ENCODE measurements at places on chromosomes 13 and 19.

GRCh38 chr13:113789167-113789566, 30.1 kb downstream of the TMEM255B start:
- no peak for DNase-seq

DNA sequence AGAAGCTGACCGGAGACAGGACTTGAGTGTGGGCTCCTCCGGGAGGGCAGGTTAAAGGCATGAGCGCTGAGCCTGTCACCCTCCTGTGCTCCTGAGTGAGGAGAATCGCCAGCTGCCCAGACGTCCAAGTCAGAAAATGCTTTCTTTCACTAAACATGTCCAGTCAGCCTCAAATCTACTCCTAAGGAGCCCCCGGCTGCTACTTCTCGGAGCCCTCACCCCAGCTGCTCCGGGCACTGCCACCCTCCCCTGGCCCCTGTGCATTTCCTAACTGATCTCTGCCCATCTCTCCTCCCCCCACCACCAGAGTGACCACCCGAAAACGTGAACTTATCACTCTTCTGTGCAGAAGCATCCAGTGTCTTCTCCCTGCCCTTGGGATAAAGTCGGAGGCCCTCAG, 277.5 kb upstream of the SOX1 start:
- DNase-seq = no peak

DNA sequence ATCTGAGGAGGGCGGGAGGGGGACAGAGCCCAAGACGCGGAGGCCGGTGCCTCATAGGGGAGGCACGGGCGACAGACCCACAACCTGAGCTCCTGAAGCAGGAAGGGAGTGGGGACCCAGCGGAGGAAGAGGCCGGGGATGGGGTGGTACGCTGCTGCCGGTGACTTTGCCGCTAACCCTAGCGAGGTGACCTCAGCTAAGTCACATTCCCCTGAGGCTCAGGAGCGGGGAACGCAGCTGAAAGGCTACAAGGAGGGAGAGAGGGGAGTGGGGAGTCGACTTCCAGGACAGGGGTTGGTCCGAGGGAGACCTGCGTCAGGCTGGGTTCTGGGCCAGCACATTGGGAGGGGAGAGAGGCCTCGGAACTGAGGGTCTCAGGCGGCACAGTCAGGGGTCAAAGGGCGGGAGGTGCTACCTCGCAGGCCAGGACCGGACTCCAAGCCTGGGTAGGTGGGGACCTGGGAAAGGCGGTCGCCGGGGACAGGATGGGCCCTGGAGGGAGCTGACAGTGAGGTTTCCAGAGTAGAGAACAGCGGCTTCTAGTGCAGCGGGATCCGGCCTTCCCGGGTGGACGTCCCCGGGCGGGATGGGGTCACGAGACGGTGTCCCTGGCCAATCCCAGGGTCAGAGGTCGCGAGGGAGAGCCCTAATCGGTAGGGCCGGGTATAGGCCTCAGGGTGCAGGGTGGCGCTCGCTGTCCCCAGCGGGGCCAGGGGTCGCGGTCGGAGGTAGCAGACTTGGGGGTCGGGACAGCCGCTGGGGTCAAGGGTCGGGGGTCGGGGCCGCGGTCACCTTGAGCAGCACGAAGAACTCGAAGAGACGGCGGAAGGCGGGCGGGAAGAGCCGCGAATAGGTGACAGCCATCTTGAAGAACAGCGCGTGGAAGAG, 699 bp downstream of the TMEM259 start:
- no peak for DNase-seq

GRCh38 chr13:41334810-41335209, 23.7 kb downstream of the NAA16 start:
- DNase-seq = no peak

DNA sequence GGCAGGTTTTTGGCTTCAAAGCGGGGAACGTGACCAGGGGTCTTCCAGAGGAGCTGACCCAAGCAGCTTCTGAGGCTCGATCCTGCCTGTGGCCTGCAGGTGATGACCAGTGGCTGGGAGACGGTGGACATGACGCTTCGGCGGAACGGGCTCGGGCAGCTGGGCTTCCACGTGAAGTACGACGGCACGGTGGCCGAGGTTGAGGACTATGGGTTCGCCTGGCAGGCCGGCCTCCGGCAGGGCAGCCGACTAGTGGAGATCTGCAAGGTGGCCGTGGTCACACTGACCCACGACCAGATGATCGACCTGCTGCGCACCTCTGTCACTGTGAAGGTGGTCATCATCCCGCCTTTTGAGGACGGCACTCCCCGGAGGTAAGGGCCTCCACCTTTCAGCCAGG, 93.6 kb downstream of the DPF1 start:
- DNase-seq = no peak

- DNase-seq = no peak
Measured at GRCh38 chr19:41740415-41741243, 14.7 kb upstream of the CEACAM6 start.

GRCh38 chr13:96768524-96768923, 225.8 kb downstream of the OXGR1 start:
- DNase-seq = no peak

DNA sequence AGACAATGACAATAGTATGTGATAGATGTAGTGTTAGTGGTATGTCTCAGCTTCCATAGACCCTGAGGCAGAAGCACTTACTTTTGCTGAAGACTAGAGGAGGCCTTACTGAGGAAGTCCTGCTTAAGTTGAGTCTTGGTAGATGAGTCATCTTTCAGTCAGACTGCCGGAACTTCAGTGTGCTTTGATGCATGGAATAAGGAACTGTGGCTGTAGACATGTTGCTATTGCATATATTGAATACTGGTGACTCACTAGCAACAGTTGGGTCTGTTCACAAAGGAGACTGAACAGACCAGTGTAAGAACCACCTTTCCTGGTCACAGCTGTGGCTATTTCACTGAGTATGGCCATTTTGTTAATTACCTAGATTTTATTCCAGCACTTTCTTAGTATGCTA, 1000.6 kb downstream of the OLFM4 start:
- DNase-seq = no peak

DNA sequence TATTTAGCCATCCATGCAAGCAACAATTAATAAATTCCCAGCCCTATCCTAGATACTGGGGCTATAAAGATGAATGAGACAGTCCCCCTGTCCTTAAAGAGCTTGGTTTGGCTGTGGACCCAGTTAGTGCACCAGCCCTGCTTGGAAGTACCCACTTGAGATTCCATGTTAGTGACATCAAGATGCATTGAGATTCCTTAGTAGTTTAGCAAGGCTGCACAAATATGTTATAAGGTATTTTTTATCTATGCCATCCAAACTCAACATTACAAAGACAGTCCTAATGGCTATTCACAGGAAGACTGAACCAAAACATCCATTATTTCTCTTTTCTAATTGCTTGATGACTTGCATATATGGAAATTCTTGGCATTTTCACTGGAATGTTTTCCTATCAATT, 48.8 kb upstream of the RAP2A start:
- no peak for DNase-seq

DNA sequence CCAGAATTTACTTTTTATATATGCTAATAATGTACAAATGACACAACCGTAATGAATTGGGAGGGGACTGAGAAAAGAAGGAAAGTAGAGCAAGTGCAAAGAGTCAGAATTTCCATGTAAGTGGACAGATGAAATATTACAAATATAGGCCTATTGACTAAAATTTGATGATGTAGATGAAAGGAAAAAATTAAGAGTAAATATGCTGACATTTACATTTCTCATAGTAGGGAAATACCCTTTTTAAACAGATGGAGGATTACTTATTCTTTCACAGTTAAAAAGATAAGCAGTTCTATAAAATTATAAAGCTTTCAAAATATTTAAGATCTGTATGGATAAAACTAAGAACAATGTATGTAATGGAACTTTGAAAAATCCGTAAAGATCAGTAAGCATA, 185.4 kb downstream of the NBEA start:
- DNase-seq = no peak

DNA sequence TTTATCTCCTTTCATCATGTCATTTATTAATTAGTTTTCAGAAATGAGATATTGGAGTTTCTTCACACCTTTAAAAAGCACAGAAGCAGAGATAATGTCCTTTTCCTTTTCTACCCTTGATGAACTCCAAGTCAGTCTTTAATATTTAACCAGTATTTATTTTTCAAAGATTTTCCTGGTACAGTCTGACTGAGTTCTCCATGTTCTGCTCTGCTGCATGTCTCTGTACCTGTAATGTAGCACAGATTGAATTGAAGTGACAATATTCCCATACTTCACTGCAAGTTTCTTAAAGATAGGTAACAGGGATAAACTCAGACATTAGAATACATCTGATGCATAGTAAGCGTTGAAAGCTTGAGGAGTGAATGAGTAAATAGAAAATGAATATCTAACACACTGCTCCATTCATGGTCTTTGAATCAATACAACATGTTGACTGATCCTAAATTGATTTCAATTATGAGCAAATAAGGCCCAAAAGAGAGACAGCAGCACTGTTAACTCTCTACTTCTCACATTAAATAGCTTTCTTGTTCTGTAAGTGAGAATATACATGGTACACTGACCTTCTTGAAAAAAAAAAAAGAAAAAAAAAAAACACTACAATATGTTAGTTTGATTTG, 1323.6 kb upstream of the PRR20A start:
- DNase-seq = no peak

DNA sequence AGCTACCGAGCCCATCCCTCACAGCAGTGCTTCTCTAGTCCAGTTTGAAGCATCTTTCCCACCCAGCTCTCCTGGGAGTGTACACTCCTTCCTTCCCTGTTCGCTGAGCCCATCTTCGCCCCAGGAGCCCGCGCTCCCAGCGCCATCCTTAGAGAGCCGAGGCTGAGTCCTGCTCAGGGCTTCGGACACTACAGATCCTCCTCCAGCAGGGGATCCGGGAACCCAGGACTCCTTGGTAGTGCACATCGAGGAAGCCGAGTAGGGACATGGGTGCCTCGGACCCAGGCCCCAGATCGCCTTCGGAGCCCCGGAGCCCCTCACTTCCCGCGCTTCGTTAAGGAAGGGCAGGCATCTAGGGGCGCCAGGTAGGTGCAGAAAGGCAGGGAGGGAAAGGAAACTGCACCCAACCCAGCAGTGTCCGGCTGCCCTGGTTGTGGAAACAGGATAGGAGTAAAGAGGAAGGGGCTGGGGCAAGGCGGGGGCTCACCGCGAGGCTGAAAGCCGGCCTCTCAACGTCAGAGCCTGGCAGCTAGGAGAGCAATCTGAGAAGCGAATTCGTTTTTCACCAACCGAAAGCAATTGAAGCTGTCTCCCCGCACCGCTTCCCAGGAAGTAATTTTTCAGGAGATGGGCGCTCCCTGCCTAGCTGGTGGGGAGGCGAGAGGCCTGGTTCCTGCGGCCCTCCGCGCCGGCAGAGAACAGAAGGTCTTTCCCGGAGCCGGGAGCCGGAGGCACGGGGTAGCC, 1.0 kb downstream of the PDX1 start:
- no peak for DNase-seq

DNA sequence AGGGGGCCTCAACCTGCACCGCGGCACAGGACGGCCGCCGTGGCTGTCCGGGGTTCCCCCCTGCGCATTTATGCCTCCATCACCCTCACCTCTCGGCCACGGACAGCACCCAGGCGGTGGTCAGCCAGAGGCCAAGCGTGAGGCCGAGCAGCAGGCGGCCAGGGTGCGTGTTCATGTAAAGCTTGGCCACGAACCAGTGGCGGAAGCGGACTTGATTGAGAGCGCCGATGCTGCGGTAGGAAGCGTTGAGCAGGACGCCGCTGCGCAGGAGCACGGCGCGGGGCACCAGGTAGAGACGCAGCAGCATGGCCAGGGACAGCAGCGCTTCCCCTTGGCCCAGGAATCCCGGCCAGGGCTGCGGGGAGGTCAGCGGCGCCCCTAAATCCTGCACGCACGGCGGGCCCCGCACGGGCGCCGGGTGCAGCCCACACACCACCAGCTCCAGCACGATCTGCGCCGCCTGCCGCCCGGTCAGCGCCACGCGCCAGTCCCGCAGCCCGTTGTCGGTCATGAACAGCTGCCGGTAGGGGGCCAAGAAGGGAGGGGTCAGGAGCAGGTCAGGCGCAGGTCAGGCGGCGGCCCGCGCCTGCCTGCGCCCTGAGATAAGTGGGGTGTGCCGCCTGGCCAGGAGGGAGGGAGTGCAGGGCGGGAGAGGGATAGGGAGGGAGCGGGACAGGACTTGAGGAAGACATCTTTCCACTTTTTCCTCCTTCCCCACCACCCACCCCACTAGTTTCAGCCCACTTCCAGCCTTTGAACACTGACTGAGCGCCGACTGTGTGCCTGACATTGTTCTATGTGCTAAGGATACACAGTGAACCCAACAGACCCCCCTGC, 6.5 kb downstream of the KCNN4 start:
- no peak for DNase-seq

DNA sequence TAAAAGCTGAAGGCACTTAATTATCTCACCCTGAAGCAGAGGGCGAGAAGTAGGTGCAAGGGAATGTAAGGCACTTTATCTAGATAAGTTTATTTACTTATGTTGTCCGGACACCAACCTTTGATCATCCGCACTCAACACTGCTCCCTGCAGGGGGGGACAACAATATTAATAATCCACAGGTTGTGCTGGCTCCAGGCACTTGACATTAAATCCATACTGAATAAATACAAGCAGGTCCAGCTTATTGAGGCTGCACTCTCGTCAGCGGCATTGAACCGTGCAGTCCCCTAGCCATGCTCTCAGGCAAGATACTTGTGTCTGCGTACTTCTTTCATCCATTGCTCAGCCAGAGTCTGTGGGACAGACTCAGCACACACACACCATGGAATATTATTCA, 374.5 kb upstream of the NBEA start:
- no peak for DNase-seq

- DNase-seq = no peak
Measured at GRCh38 chr13:26914624-26915023, 154.0 kb upstream of the GPR12 start.

- DNase-seq = no peak
Measured at GRCh38 chr13:63481334-63481733, 2065.7 kb upstream of the PCDH20 start.

DNA sequence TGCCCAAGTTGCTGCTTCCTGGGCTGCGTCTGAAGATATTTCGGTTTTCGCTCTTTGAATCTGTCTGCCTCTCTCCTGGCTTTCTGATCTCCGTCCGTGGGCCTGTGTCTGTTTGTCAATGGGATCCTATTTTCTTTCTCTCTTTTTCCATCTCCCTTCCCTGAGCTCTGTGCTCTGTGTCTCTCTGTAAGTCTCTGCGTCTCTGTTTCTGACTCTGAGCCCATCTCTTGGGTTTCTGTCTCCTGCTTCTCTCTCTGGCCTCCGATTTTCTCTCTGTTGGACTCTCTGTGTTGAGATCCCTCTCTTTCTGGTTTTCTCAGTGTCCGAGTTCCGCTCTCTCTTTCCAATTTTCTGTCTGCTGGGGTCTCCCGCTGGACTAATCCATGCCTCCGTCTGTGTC, 1.7 kb downstream of the PRKCG start:
- DNase-seq = no peak

GRCh38 chr19:18340990-18341868, 831 bp downstream of the PGPEP1 start:
- DNase-seq = peak; percentile 51

GRCh38 chr19:531009-531752, 379 bp upstream of the CDC34 start:
- peak; percentile 91 for DNase-seq
